ENCODE measurements at places on chromosomes 2 and 18.
A peak's percentile ranks its signal among the peaks of the same experiment; 100 is the strongest.

- no peak for DNase-seq
These were observed 75.2 kb downstream of the FMNL2 start for GRCh38 chr2:152410165-152410597.

- DNase-seq = no peak
These were observed 147.7 kb downstream of the TWIST2 start for GRCh38 chr2:238995634-238996033.

DNA sequence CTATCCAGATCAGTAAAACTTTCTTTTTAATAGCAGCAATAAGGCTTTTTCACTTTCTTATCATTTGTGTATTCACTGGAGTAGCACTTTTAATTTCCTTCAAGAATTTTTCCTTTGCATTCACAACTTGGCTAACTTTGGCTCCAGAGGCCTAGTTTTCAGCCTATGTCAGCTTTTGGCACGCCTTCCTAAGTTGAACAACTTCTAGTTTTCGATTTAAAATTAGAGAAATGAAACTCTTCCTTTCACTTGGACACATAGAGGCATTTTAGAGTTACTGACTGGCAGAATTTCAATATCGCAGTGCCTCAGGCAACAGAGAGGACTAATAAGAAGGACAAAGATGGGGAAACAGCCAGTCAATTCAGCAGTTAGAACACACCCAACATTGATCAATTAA, 577.4 kb downstream of the DSC3 start:
- DNase-seq = no peak

GRCh38 chr2:237310515-237311114, 103.3 kb downstream of the COL6A3 start:
- no peak for DNase-seq

DNA sequence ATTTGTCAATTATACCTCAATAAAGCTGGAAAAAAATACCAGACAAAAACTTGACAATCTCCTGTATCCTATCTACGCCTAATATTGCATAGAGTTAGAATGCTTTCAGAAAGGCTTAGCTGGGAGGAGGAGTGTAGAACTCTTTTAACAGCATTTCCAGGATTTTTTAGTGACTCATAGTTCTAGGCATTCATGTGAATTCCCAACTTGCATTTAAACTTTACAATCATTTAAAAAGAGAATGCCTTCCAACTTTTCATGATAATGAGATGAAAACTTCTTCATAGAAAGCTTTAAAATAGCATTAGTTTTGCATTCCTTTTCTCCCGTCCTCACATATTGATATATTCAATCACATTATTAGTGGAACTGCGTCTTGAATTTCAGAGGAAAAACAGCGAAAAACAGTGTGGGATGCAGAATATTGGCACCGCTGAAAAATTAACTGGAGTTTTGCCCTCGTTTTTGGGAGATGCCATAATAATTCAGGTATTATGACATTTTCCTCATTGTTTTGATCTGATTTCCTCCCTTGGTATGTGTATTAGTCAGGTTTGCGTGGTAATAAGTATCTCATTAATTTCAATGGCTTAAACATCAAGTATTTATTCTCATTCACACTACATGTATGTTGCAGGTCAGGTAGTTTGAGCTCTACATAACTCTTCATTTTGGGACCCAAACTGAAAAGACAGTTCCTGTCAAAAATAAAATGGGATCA, 293.2 kb upstream of the FIGN start:
- peak; percentile 52 for DNase-seq

- no peak for DNase-seq
These were observed 18.7 kb upstream of the SLC40A1 start for GRCh38 chr2:189599245-189599644.

- DNase-seq = no peak
These were observed 163.8 kb downstream of the FAM210A start for GRCh38 chr18:13562494-13563029.

DNA sequence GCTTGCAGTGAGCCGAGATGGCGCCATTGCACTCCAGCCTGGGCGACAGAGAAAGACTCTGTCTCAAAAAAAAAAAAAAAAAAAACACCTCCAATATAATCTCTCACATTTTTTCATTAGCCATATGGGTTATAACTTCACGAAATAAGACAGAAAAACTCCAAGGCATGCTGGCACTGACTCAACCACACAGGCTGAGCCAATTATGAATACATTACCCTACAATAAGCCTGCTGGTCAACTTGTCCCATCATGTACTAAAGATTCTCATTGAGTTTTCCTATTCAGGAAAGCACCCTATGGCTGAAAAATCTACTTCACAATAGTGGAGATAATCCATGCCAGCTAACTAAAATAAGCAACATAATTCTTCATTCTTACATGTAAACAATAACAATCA, 12.8 kb upstream of the MAP3K20 start:
- no peak for DNase-seq

GRCh38 chr2:95034221-95034620, 8.7 kb downstream of the MAL start:
- no peak for DNase-seq

DNA sequence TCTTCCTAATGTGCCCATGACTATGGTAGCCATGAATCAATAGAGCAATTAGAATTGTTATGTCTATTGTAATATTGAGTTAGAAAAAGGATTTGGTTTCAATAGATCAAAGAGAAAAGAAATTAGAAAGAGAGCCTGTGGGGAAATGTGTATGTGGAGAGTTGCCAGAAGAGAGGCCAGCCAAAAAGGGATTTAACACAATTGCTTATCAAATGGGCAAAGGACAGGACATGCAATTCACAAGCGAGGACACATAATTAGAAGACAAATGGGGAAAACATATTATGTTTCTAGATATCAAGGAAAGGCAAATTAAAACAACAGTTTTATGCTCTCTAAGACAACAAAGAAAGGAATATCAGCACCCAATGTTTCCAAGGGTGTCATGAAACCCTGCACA, 403.2 kb upstream of the KLHL29 start:
- no peak for DNase-seq

- DNase-seq = no peak
These were observed 992.7 kb downstream of the BCL11A start for GRCh38 chr2:59560769-59561168.

- no peak for DNase-seq
These were observed 156.5 kb downstream of the MYO5B start for GRCh38 chr18:50038448-50038847.

DNA sequence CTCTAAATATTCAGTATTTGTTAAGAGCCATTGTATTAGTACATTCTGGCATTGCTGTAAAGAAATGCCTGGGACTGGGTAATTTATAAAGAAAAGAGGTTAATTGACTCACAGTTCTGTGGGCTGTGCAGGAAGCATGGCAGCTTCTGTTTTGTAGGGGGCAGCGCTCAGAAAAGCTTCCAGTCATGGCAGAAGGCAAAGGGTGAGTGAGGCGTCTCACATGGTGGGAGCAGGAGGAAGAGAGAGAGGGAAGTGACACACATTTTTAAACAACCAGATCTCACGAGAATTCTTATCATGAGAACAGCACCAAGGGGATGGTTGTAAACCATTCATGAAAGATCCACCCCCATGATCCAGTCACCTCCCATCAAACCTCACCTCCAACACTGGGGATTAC, 13.8 kb upstream of the CCDC102B start:
- no peak for DNase-seq

GRCh38 chr18:8448130-8448529, 161.1 kb upstream of the RAB12 start:
- DNase-seq = no peak

GRCh38 chr2:55420439-55420725, 726 bp upstream of the CCDC88A start:
- DNase-seq = no peak

DNA sequence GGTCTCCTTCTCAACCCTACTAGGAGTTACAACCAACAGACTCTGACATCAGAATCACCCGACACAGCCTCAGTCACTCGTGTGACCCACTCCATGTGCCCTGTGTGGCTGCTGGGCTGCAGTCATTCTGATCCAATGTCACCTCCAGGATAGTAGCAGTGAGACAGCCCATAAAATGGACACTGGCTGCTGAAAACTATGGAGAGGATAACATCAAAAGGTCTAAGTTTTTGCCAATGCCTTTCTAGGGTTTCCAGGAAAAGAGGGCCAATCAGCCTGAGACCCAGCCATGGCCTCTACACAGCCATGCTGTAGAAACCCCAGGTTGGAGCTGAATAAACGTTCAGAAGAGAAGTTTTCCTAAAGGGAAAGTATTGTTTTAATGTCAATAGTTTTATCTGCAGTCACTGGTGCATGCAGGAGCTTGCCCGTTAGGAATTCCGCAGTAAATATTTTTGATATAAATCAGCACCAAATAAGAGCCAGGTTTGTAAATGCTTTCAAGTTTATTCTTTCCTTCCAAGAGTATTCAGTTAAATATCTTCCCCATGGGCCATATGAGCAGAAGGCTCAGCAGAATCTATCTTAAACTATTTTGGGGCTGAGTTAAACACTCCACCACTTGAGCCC, 92.2 kb upstream of the PID1 start:
- no peak for DNase-seq

DNA sequence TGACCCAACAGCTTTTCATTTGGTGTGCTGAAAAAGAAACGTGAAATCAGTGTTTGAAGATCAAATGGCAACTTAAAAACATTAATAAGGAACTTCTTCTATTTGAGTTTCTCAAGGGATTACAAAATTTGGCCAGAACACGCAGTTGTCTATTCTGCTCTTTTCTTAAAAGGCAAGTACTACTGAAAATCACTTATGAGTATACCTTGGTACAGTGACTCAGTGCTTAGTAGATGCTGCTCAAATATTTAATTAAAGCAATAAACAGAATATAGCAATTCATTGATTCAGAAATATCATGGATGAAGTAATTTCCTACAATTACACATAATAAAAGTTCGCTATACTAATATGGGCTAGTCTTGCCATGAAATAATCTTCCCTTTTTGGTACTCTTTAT, 38.2 kb upstream of the MCM6 start:
- DNase-seq = no peak

DNA sequence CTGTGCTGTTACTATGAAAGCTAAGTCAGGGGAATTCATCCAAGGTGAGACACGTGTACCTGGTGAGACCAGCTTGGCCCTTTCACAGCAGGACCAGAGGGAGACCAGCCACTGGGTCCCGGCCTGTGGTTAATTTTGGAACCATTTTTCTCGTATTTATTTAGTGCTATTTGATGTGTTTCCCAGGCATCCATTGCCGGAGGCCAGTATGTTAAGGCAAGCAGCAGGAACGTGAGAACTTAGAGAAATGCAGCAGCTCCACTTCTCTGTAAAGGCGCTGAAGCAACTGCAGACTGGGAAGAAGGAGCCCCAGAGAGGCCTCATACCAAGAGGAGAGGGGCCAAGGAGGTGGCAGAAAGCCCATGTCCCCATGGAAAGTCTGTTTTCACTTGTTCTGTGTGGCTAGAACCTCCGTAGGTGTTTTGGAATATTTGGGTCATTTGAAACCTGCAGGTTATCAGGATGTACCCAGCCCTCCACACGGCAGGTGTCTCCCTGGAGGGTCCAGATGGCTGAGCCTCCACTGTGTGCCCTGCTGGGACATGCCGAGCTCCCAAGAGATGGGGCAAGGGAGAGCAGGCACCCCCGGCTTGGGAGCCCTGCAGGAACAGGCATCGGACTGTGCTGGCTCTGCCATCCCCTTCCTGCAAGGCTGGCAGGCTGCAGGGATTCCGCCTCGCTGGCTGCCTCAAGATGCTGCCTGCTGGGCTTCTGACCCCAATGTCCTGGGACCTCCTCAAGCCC, 256.0 kb upstream of the RAB6C start:
- no peak for DNase-seq

GRCh38 chr2:216694826-216695217, 527 bp downstream of the IGFBP5 start:
- no peak for DNase-seq

Data from fibroblast of skin of left biceps (primary cell).